ENCODE measurements at places on chromosomes 7 and 10.
A peak's percentile ranks its signal among the peaks of the same experiment; 100 is the strongest.

DNA sequence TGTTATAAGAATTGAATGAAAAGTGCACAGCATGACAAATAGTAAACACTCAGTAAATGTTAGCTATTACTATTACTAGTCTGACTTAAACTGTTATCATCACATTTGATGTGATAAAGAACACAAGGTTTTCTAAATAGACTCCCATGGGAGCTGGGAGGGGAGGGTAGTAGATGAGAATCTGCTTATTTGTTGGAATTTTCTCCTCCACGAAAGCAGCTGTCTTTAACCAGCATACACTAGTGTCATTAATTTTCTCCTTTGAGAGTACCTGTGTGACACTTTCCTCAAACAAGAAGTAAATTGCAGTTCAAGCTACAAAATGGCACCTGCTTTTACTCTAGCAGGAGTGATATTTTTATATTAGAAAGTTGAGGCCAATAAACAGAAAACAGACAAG is 200.1 kb downstream of the SKAP2 start:
- H3K27ac ChIP-seq, result no peak overlapping the region
- H3K36me3 ChIP-seq, result no peaks in the 10 kb centered on the region
- H3K27me3 ChIP-seq, result peaks cover 58% of the 10 kb centered on the region
- no peak for DNase-seq

GRCh38 chr10:3248526-3249306 is 76.1 kb upstream of the PITRM1 start:
- peak overlapping the region; percentile 43 for H3K27ac ChIP-seq
- DNase-seq, result no peak
- no peaks in the 10 kb centered on the region for H3K36me3 ChIP-seq
- no peaks in the 10 kb centered on the region for H3K27me3 ChIP-seq
- H3K4me1 ChIP-seq, result no peaks in the 10 kb centered on the region
- no peak overlapping the region for H3K4me3 ChIP-seq

DNA sequence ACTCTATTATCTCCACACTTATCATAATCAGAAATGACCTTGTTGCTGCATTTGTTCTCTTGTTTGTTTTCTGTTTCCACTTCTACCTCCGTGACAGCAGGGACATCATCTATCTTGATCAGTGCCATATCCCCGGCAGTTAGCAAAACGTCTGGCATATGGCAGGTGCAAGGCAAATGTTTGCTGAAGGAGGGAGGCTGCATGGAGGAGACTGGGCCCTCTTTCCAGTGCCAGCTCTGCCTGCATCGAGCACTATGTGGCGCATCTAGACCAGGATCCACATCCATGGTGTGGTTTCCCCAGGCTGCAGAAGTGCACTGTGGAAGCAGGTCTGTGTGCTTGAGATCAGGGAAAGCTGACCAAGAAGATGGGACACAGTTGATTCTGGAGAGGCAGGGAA is 181.2 kb downstream of the KCNMA1 start:
- no peak for DNase-seq
- H3K4me1 ChIP-seq, result no peaks in the 10 kb centered on the region
- no peaks in the 10 kb centered on the region for H3K36me3 ChIP-seq
- peaks cover 71% of the 10 kb centered on the region for H3K27me3 ChIP-seq
- H3K27ac ChIP-seq, result no peak overlapping the region

GRCh38 chr7:5523052-5523711 is 99.5 kb upstream of the TNRC18 start:
- no peak overlapping the region for H3K4me3 ChIP-seq
- no peak for DNase-seq
- H3K36me3 ChIP-seq, result peaks cover 32% of the 10 kb centered on the region
- no peaks in the 10 kb centered on the region for H3K27me3 ChIP-seq
- no peak overlapping the region for H3K27ac ChIP-seq

- H3K4me1 ChIP-seq, result no peaks in the 10 kb centered on the region
- no peak overlapping the region for H3K27ac ChIP-seq
- no peak for DNase-seq
- H3K27me3 ChIP-seq, result peaks cover 46% of the 10 kb centered on the region
Observed at GRCh38 chr10:111233439-111233838, 156.6 kb downstream of the ADRA2A start.

GRCh38 chr10:89030791-89031190 is 40.2 kb downstream of the FAS start:
- no peak overlapping the region for H3K27ac ChIP-seq
- H3K27me3 ChIP-seq, result no peaks in the 10 kb centered on the region
- H3K36me3 ChIP-seq, result no peaks in the 10 kb centered on the region
- H3K4me3 ChIP-seq, result no peak overlapping the region

Data from left ventricle myocardium inferior (tissue), 1 donor.